Inflammatory macrophage (primary cell): ENCODE measurements at places on chromosomes 11 and 22.

GRCh38 chr11:117443266-117444186 is 115.9 kb downstream of the CEP164 start:
- DNase-seq = peak; percentile 70

DNA sequence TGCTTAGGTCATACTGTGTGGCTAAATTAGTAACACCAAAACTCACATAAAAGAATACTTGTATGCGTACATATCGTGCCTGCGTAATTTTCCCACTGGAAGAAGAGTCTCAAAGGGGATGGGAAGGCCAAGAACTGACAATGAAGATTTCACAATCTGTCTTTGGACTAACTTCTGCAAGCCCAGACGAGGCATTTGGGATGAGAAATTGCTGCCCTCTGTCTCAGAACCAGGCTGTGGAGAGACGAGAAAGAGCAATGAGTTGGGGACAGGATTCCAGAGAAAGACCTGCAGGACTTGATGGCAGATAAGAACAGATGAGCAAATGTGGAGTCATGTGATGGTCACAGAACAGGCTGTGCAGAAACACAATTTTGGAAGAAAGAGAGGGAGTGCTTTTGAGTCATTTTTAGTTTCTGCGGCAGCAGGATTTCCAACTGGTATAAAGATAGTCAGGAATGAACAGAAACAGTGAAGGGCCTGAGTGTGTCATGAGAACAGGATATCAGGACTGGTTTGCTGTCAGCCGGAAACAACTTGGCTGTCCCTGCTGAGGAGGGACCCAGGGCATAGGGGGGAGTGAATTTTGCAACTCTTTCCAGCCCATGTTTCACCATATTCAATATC is 82.7 kb upstream of the CTSC start:
- peak; percentile 43 for DNase-seq

DNA sequence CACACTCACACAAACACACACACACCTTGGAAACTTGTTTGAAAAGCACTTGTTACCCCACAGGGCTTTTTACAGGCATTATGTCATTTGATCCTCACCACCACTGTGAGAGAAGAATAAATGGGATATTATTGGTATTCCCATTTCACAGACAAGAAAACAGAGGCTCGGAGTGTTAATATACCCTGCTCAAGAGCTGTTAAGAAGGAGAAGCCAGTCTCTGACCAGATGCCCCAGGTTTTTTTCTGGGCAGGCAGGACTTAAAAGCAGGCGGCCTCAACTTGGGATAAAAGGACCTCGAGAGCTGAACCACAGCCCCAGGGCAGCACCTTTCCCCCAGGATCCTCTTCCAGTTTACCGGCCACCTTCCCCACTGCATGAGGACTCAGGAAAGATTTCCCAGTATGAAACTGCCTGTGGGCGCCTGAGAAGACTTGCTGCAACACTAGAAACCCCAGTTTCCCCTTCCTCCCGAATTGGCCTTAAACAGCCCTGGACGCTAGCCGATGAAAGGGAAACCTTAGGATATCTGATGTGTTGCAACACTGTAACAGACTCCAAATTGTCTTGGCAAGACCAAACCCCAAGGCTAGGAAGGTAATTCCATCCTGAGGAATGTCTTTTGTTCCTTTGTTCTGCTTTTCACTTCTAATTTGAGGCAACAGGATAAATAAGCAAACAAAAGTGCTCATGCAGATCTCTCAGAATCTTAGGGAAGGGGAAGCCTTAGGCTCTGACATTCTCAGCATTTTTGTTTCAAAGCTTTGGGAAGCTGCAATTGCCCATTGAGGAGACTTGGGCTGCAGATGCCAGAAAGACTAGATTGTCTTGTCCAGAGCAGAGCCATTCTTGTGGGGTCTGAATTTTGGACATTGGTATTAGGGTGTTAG is 173.5 kb downstream of the TRIM29 start:
- no peak for DNase-seq

- no peak for DNase-seq
Measured at GRCh38 chr22:27851974-27852746, 50.6 kb upstream of the MN1 start.

DNA sequence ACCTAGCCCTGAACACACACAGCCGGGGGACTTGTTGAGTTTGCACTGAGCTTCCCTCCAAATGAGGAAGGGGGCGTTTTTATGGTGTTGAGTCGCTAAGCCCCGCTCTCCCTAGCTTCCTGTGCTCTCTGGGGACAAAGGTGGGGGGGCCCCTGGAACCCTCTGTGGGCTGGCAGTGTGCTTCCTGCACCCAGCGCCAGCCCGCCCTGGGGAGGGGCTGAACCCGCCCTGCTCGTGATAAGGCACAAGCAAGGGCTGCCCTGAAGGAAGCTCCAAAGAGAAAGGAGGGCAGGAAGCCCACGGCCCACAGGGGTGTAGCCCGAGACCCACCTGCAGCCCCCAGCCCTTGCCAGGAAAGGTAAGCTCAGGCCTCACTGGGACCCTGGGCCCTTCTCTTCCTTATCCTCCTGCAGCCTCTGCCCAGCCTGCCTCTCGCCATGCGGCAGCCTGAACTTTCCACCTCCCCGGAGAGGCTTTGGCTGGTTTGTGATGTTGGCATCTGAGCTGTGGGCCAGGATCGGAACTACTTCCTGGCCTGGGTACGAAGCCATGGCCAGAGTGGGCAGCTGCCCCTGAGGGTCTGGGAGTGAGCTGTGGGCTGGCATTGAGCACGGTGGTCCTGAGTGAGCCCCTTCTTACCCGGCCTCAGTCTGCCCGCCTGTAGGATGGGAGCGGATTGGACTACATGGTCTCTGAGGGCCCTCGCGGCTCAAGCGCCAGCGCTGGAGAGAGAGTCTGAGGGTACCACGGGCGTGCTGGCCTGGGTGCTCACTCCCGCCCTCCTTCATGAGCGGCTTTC is at the start of gene FERMT3:
Gene FERMT3, plus strand, starts transcription at position 265 of the 799 bp plus-strand sequence. CDS start 644 bp downstream, outside the sequence.
- peak; percentile 84 for DNase-seq

DNA sequence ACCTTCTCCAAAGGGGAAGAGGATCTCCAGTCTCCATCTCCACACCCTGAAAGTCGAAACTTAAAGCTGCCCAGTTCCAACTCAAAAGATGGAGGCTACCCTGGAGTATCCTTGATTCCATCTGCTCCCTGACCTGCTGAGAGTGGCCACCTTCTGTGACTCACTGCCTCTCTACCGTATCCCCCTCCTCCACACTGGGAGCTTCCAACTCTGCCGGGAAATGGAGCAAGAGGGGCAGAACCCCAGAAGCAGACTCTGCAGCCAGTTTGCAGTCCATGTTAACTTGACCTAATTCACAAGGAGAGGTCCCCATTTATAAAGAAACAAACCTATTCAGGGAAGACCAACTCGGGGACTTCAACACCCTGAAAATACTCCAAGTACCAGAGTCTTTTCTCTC is 22.0 kb upstream of the IRAG1 start:
- no peak for DNase-seq

DNA sequence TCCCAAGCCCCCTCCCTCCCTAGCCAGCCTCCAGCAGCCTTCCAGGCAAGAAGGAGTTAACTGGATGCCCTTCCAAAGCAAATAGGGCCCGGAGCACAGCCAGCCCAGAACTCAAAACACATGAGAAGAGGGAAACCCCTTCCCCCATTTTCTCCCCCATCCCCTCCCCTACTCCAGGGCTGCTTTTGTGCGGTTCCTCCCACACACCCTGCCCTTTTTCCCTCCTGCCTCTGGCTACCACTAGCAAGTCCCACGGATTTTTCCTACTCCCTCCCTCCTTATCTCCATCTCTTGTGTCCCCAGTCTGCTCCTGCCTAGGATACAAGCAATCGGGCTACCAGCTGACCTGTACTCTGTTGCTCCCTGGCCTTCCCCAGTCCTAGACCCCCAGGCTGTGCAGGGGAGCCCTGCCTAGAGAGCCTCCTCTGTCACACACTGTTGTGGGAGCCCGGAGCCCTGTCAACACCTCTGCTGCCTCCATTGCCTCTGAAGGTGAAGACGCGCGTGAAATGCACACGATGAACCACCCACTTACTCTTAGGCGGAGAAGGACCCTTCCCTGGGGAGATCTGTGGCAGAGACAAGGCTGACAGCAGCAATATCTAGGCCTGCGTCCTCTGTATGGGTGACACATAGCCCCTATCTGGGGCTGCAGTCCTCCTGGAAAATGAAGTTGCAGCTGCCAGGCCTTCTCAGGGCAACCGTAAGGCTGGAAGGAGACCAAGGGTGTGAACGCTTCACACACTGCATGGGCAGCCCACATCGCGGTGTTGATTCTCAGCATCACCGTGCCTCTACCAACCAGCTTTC is 282.8 kb downstream of the MN1 start:
- DNase-seq = no peak

- no peak for DNase-seq
Measured at GRCh38 chr11:80007616-80008015, 566.8 kb upstream of the TENM4 start.

DNA sequence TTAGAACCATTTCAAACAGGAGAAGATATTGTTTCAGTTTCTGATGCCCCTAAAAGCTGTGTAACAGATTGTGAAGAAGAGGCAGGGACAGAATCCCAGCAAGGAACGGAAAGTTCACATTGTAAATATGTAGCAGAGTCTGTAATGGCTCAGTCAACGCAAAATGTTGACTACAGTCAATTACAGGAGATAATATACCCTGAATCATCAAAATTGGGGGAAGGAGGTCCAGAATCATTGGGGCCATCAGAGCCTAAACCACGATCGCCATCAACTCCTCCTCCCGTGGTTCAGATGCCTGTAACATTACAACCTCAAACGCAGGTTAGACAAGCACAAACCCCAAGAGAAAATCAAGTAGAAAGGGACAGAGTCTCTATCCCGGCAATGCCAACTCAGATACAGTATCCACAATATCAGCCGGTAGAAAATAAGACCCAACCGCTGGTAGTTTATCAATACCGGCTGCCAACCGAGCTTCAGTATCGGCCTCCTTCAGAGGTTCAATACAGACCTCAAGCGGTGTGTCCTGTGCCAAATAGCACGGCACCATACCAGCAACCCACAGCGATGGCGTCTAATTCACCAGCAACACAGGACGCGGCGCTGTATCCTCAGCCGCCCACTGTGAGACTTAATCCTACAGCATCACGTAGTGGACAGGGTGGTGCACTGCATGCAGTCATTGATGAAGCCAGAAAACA is 40.8 kb downstream of the IGLL1 start:
- DNase-seq = peak; percentile 82

- peak; percentile 27 for DNase-seq
Measured at GRCh38 chr11:45847911-45848316, 639 bp downstream of the CRY2 start.

- no peak for DNase-seq
Measured at GRCh38 chr11:76770642-76771445, 12.3 kb upstream of the TSKU start.

GRCh38 chr22:24759765-24760164 is 14.8 kb downstream of the PIWIL3 start:
- no peak for DNase-seq
